ENCODE measurements at places on chromosomes 7 and 10. TPM values are rescaled to one million over a fixed set of nuclear protein-coding genes. Genes with fewer than 3 reads are reported as not detected.

Gene GIMAP4
- 83.3 TPM for total RNA-seq

Gene HOXA13
- total RNA-seq = not detected

Gene PNLIPRP1
- not detected for total RNA-seq

Gene ALKBH4
- 7.4 TPM for total RNA-seq

Gene COL26A1
- total RNA-seq = 0.58 TPM

Gene FZD8
- 20.4 TPM for total RNA-seq

Gene CPEB3
- total RNA-seq = 5.7 TPM

Gene CHN2
- 14.4 TPM for total RNA-seq

Gene DRGX
- not detected for total RNA-seq

Gene VENTX
- 3.4 TPM for total RNA-seq

Gene TMEM229A
- total RNA-seq = not detected

Gene OR6V1
- total RNA-seq = not detected

Gene PAPOLB
- total RNA-seq = 0.38 TPM

All from upper lobe of right lung (tissue), 1 donor.